ENCODE measurements at places on chromosomes 11 and 22. TPM values are rescaled to one million over a fixed set of nuclear protein-coding genes. Genes with fewer than 3 reads are reported as not detected.

Gene MCHR1
- polyA plus RNA-seq = 0.06 TPM

Gene GPR83
- polyA plus RNA-seq = 0.01 TPM

Gene CSF2RB
- polyA plus RNA-seq = 0.75 TPM

Gene PANX3
- polyA plus RNA-seq = not detected

Gene ARHGEF17
- 8.2 TPM for polyA plus RNA-seq

Gene BTBD18
- 0.02 TPM for polyA plus RNA-seq

Gene CDC42EP2
- polyA plus RNA-seq = 4.4 TPM

Gene PYGM
- 1.7 TPM for polyA plus RNA-seq

Gene CRYBA4
- polyA plus RNA-seq = not detected
